Stimulated activated CD4-positive, alpha-beta T cell treated with anti-CD3 and anti-CD28 coated beads, Interleukin-2, amount 100 ng/mL, for 48 hours (primary cell): ENCODE measurements at places on chromosomes 2 and 18.
A peak's percentile ranks its signal among the peaks of the same experiment; 100 is the strongest.

DNA sequence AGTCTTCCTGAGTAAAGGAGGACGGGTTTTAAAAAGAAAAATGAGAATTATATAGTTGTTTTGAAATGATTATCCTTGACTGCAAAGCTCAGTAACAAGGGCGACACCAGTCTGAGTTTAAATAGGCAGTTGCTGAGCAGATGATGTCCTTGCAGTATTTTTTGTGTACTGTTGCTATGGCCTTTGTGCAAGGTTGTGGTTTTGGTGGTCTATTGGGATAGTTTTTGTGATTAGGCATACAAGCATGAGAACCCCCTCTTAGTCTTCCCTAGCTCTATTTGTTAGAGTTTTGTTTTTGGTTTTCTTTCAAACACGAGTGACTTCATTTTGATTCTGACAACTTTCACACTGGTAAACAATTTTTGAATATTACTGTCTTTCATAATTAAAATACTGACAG, 64.1 kb downstream of the TAF4B start:
- no peak for DNase-seq

- no peak for DNase-seq
Measured at GRCh38 chr2:170905864-170906263, 23.2 kb upstream of the GORASP2 start.

GRCh38 chr2:104774631-104775030, 79.3 kb upstream of the POU3F3 start:
- DNase-seq, result no peak

GRCh38 chr2:106018141-106018540, 176.0 kb downstream of the UXS1 start:
- no peak for DNase-seq

DNA sequence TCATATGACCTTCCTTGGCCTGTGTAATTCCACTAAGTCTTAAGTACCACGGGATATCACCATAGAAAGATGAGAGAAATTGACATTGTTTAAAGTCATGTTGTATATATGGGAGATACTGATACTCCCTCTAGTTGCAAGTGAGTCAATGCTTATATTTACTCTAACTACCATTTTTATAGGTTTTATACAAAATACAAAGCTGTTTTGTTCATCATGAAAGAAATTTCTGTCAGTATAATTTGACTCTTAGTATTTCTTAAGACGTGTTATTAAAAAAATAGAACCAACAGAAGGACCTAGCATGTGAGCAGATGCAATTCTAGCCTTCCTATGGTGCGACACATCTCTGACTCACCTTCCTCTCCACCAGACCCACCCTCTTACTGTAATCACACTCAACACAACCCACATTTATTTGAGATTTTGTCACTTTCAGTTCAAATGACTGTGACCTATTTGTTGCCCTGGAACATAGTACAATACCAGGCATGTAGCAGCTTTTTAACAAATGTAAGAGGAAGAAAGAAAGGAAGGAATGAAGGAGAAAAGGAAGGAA, 453.1 kb downstream of the CMPK2 start:
- no peak for DNase-seq

GRCh38 chr2:118145207-118145606, 56.9 kb downstream of the INSIG2 start:
- no peak for DNase-seq

DNA sequence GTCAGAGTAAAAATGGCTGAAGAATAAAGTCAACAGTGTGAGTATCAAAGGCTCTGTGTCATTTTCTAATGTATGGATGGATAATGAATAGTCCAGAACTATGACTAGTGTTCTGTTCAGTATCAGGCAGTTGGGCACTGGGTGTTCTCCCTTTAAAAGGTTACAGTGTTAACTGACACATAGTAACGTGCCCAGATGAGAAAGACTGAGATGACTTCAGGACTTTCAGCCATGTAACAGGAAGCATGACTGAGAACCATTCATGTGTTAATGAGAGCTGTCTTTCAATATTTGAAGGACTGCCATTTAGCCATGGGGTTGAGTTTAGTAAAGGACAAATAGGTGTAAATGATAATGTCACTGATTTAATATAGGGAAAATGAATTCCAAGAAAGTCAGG, 187.1 kb downstream of the GULP1 start:
- no peak for DNase-seq

GRCh38 chr2:23803264-23803964, 123.5 kb downstream of the ATAD2B start:
- no peak for DNase-seq

DNA sequence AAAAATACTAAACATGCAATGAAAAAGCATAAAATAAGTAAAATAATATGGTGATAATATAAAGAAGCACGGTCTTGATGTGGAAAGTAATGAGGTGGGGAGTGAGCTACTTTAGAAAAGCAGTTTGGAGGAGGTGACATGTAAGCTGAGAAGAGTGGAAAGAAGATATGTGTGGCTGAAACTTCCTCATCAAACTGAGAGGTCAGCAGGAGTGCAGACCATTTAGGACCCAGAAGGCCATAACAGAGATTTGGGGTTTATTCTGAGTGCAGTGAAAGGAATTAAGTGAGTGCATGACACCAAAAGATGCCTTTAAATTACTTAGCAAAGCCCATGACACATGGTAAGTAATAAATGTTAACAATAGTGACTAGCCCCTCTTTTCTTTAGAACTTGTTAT, 24.4 kb upstream of the TMEM182 start:
- DNase-seq, result no peak

GRCh38 chr2:206028101-206028500, 57.9 kb downstream of the INO80D start:
- DNase-seq, result no peak

DNA sequence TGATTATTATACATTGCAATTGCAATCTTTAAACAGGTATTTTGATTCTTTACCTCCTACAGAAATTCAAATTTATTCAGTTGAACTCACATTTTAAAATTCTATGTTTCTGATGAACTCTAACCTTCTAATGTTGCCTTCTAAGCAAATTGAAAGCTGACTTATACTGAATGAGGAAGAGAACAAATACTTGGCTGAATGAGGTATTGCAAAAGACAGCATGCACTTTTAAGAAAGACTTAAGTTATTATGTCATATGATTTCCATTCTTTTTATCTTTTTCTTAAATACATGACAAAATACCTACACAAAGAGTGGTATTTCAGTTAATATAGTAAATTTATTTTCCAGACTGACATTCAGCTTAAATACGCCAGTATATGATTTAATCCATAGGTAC, 64.7 kb downstream of the FAM228A start:
- no peak for DNase-seq

GRCh38 chr2:156787517-156787916, 351.3 kb downstream of the GPD2 start:
- DNase-seq, result no peak

- DNase-seq, result no peak
Measured at GRCh38 chr2:114022360-114023085, 132.6 kb downstream of the ACTR3 start.

DNA sequence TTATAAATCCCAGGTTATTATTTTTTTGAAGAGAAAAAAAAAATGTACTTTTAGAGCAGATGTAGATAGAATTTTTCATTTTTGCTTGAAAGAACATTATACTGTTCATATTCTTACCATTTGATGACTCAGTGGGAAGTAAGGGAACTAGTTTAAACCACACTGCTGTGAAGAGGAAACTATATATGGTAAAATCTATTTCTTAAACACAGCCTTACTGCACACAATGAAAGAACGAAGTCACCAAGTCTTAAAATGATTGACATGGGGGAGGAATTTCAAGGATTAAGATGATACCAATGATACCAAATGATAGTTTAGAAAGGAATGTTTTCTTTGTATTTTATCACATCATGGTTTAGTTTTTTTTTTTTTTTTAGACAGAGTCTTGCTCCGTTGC, 5.0 kb downstream of the ACTR2 start:
- DNase-seq, result no peak

GRCh38 chr2:180520921-180521581, 459.4 kb upstream of the UBE2E3 start:
- DNase-seq, result no peak

- DNase-seq, result no peak
Measured at GRCh38 chr2:225103737-225104141, 61.5 kb upstream of the DOCK10 start.

DNA sequence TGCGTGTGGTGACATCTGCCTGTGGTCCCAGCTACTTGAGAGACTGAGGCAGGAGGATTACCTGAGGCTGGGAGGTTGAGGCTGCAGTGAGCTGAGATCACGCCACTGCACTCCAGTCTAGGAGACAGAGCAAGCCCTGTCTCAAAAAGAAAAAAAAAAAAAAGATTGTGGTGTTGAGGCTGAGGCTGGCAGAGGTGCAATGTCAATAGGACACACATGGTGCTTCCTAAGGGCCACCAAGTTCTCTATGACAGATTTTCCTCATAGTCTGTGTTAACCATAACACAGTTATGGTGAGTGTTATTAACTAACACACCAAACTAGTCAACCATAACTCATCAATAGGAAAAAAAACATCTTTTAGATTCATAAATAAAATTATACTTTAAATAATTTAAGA, 494.4 kb downstream of the TMX3 start:
- DNase-seq, result no peak

- DNase-seq, result no peak
Measured at GRCh38 chr2:19536136-19536535, 177.7 kb upstream of the OSR1 start.

DNA sequence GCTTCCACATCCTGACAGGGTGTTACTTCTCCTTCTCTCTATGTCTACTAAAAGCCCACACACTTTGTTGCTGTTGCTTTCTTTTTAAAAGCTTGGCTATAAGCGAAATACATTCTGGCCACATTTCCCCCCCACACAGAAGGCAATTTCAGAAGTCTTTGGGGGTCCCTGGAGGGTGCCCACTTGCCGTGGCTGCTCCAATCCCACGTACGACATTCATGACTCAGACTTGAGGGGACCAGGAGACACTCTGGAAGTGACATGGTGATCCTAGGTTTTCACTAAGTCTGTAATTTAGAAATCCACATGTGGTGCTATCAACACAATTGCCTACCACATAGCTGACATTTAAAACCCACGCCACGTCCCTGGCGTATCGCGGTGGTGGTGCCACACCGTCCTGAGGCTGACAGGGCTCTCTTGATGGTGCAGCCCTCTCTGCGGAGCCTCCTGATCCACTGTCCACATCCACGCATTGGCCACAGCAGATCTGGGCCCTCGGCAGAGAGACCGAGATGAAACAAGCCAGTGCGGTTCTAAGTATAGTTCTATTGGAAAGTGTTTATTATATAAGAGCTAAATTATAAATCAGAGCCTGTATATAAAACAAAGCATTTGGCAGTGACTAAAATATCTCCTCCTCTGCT, 42.4 kb downstream of the CYP27C1 start:
- no peak for DNase-seq

DNA sequence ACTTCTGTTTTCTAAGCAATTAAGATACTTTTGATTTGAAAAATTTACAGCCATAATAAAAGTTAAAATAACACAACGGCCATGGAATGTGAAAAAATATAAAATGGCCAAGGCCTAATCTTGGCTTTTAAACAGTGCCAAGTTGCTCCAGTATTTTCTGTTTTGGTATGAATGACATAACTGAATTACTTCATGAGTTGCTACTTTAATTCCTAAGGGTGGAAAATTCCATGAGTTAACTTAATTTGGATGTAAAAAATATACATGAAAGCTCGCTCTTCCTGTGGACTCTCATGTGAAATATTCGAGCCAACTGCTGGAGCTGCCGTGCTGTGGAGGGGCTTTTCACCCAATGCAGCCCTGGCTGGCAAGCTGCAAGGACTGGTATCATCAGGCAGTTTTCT, 286.0 kb upstream of the CCDC68 start:
- DNase-seq, result no peak

DNA sequence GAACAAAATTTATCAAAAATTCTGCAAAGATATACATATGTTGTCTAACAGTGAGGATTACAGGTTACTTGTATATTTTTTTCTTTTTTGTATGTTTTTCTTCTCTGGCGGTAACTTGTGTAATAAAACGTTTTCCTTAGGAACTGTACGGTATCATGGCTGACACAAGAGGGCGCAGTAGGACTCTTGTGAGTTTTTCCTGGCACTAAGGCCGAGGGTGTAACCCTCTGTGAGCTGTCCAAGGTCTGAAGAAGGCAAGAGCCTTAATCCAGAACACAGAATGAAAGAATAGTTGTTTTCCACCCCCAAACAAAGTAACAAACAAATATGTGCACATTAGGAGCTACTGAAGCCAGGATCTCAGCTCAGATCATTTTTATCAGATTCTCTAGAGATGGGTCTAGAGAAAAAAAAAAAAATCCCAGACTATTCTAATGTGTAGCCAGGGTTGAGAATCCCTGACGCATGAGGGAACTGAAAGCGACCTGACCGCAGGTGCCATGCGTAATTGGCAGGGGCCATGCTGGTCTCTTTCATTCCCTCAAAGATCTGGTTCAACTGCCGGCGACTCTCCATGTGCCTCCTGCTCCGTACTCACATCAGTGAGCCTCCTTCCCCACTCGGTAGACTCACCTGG, 27.0 kb downstream of the TMEM200C start:
- DNase-seq, result peak; percentile 40

DNA sequence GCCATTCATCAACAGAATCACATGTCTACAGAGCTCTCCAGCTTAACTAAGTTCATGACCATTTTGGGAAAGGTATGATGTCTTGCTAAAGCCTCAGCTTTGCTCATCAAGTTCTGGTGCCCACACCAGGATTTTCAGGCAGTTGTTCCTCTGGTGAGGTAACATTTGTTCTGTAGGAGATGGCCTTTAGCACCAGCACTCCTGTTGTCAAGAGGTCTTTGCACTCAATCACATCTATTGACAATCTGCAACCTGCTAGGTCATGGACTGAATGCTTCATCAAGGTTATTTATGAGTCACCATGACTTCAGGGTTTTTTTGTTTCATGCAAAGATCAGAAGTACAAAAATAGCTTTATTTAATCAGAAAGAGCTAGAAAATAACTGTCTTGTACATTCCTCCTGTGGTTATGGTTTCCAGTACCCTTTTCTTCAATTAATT, 36.6 kb upstream of the VIT start:
- no peak for DNase-seq

- DNase-seq, result no peak
Measured at GRCh38 chr2:47504174-47504810, 101.3 kb downstream of the MSH2 start.

DNA sequence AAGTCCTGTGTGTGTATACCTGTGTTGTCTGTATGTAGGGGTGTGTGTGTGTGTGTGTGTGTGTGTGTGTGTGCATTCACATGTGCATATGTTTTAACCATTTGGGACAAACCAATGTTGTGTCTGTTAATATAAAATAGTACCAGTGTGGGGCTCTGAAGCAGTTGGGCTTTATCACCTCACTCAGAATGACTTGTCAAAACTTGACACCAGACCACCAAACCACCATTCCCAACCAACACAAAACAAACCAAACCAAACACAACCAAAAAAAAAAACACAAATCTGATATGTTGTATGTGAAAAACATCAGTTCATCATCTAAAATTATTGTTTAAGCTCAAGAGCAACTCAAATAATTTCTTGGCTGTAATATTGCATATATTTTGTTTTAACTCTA, 42.1 kb downstream of the CALCRL start:
- DNase-seq, result no peak

GRCh38 chr2:172380436-172381274, 46.7 kb upstream of the ITGA6 start:
- DNase-seq, result no peak

GRCh38 chr18:38563396-38563980, 997.9 kb upstream of the CELF4 start:
- no peak for DNase-seq
